ENCODE measurements at places on chromosomes 7 and 10.

GRCh38 chr7:41688012-41688625 lies 14.8 kb downstream of the INHBA start:
- DNase-seq, result no peak

GRCh38 chr7:74455928-74456327 lies 2.2 kb downstream of the GTF2IRD1 start:
- DNase-seq, result no peak

GRCh38 chr10:126101736-126102135 lies 205.4 kb downstream of the FANK1 start:
- DNase-seq, result no peak

DNA sequence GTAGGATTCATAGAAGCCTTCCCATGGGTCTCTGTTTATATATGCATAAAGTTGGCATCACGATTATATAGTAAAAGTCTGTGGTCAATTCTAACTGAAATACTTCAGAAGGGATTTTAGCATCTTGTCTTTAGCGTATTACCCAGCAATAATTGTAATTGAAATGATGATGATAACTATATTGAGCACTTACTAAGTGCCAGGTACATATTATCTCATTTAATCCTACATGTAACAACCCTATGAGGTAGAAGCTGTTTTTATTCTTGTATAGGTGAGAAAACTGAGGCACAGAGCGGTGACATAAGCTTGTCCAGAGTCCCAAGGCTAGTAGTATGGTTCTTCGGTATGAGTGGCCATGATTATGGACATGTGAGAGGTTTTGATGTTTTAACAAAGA lies 33.8 kb downstream of the PANK1 start:
- DNase-seq, result no peak
